ENCODE measurements at places on chromosomes 13 and 19.
A peak's percentile ranks its signal among the peaks of the same experiment; 100 is the strongest.

- DNase-seq = peak; percentile 64
These were observed 66.5 kb downstream of the DGKH start for GRCh38 chr13:42114912-42115311.

DNA sequence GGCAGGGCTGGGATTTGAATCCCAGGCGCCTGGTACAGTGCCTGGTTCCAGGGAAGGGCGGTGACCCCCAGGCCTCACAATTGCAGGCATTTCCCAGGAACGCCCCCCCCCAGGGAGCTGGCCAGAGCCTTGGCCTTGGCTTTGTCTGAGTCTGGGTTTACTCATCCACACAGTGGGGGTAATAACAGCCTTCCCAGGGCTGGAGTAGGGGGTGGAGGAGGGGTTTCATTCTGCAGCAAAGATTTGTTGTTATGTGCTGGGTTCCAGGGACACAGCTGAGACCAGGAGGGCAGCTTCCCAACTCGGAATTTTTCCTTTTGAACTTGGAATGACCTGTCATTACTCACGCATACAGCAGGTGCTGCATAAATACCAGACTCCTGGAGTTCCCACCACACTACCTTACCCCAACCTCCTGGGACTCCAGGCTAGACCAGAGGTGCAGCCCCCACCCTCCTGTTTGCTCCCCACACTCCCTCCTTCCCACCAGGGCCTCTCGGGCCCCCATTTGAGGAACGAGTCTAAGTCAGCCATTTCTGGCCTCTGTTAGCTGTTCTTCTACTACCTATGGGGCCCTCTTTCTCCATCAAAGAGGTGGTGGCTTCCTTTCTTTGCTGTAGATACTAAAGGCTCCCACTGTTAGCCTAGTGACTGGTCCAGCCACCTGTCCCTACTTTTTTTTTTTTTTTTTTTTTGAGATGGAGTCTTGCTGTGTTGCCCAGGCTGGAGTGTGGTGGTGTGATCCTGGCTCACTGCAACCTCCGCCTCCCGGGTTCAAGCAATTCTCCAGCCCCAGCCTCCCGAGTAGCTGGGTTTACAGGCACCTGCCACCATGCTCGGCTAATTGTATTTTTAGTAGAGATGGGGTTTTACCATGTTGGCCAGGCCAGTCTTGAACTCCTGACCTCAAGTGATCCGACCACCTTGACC lies 1.6 kb upstream of the ADAMTS10 start:
- no peak for DNase-seq

DNA sequence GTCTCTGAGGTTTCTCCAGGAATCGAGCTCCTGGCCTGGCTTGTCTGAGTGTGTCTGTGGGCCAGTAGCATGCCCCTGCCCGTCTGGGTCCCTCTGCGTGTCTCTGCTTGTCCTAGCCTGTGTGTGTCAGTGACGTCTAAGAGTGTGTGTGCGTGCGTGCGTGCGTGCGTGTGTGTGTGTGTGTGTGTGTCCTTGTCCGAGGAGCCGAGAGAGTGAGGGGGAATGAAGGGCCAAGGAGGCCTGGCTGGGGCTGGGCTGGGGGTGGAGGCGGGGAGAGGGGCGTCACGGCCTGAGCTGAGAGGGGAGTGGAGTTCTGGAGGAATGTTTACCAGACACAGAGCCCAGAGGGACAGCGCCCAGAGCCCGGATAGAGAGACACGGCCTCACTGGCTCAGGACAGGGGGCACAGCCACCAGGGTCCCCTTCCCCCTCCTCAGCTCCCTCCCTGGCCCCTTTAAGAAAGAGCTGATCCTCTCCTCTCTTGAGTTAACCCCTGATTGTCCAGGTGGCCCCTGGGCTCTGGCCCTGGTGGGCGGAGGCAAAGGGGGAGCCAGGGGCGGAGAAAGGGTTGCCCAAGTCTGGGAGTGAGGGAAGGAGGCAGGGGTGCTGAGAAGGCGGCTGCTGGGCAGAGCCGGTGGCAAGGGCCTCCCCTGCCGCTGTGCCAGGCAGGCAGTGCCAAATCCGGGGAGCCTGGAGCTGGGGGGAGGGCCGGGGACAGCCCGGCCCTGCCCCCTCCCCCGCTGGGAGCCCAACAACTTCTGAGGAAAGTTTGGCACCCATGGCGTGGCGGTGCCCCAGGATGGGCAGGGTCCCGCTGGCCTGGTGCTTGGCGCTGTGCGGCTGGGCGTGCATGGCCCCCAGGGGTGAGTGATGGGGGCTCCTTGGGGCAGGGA lies at the start of gene AXL:
TSS of gene AXL (plus strand) at position 609 of the 893 bp plus-strand sequence. CDS start at position 779, 170 bp downstream.
- no peak for DNase-seq

- DNase-seq = no peak
These were observed 25.1 kb upstream of the MEIS3 start for GRCh38 chr19:47444388-47444821.

GRCh38 chr13:38582133-38582532 lies 104.7 kb upstream of the FREM2 start:
- peak; percentile 18 for DNase-seq

- no peak for DNase-seq
These were observed 16.3 kb upstream of the C19orf12 start for GRCh38 chr19:29731331-29731850.

GRCh38 chr19:4495471-4495870 lies 22.8 kb downstream of the PLIN4 start:
- no peak for DNase-seq

DNA sequence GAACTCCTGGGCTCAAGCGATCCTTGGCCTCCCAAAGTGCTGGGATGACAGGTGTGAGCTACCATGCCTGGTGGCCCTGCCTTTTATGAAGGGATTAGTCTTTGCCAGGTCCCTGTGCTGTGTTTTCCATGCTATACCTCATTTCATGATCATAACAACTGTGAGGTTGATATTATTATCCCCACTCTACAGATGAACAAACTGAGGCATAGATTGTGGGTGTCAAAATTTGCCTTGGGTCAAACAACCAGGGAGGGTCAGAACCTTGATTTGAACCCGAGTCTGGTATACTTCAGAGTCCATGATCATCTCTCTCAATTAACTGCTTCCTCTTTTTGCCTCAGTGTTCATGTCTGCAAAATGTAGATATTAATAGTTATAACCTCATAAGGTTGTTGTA lies 6.9 kb downstream of the PINLYP start:
- no peak for DNase-seq

- no peak for DNase-seq
These were observed 3.3 kb downstream of the TBC1D4 start for GRCh38 chr13:75478659-75479058.

DNA sequence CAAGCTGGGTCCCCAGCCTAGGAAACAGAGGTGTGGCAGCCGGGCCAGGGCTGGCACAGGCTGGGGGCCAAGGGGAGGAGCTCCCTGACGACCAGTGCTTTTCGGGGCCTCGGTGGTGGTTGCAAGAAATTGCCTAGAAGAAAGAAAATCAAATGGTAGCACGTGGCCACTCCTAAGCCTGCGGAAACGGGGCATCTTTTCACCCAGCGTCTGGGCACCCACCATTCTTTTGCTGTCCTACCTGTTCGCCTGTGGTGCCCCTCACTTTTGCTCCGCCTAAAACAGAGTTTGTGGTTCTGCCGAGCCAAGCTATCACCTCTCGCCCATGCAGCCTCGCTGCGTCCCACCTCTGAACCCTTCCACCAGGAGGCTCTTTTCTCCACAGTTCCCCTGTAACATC lies 7.1 kb upstream of the KRTDAP start:
- no peak for DNase-seq

- no peak for DNase-seq
These were observed 4.5 kb downstream of the SPART start for GRCh38 chr13:36341718-36342117.

DNA sequence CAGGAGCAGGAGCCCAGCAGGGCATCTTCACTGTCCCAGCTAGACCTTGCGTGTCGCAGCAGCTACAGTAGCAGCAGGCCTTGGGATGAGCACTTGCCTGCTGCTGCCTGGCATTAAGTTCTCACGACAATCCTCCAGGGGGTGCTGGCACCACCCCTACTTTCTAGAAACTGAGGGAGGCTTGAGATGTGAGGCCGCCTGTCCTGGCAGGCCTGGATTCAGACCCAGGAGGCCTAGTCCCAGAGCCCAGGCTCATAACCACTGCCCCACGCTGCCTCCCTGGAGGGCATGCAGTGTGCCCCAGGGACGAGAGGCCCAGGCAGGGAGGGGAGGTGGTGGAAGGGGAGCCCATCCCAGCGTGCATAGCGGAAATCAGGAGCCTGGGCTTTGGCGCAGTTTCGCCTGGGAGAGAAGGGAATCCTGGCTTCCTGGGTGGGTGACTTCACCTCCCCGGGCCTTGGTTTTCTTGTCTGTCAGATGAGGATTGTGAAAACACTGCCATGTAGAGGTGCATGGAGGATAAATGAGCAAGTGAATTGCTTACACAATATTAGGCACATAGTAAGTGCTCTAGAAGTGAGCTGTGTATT lies 26.1 kb downstream of the PPP5C start:
- DNase-seq = no peak

DNA sequence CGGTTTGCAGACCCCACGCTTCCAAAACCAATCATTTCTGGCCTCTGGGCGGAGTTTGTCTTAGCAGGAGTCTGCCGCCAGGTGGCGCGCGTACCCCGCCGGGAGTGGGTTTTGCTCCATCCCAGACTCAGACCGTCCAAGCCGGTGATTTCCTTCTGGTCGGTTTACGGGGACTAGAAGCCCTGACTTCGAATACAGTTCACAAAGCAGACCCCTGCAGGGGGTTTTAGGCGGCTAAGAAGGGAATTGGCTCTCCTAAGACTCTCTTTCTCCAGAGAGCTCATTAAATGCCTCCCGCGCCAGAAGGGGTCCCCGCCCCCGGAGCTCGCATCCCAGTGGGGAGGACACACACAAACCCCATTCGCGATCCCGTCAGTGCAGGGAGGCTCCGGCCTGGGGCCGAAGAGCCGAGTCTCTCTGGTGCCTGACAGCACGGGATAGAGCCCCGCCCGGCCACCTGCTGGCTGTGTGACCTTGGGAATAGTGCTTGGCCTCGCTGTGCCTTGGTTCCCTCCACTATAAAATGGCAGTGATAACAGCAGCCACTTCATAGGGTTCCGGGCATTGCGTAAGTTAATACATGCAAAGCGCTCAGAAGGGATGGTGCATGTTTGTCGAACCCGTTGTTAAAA lies 8.6 kb upstream of the NUP62 start:
- no peak for DNase-seq

- no peak for DNase-seq
These were observed 139.2 kb downstream of the TNFSF13B start for GRCh38 chr13:108408672-108409071.

DNA sequence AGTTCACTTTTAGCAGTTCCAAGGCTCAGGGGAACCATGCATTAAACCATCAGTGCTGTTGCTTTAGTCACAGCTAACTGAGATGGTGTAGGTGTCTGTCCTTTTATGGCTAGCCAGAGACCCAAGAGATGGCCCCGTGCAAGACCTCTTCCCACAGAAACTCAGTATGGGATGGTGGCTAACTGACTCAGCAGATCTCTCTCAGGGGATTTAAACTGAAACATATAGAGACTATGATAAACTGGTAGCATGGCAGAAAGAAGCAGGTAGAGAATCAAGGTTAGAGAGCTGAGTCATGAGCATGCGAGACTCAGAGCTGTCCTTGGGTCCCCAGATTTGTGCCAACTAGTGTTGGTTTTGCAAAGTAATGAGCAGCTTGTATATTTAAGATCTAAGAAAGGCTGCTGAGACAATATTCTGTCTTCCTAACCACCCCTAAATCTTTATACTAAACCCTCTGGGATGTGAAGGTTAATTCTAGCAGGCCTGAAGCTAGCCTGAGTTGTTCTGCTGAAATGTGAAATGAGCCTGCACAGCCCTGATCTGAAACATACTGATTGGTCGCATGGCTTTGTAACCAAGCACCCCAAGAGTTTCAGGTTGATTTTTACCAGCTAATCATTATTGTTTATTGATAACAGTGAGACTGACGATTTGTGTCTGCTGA lies 6.5 kb upstream of the SCEL start:
- no peak for DNase-seq

DNA sequence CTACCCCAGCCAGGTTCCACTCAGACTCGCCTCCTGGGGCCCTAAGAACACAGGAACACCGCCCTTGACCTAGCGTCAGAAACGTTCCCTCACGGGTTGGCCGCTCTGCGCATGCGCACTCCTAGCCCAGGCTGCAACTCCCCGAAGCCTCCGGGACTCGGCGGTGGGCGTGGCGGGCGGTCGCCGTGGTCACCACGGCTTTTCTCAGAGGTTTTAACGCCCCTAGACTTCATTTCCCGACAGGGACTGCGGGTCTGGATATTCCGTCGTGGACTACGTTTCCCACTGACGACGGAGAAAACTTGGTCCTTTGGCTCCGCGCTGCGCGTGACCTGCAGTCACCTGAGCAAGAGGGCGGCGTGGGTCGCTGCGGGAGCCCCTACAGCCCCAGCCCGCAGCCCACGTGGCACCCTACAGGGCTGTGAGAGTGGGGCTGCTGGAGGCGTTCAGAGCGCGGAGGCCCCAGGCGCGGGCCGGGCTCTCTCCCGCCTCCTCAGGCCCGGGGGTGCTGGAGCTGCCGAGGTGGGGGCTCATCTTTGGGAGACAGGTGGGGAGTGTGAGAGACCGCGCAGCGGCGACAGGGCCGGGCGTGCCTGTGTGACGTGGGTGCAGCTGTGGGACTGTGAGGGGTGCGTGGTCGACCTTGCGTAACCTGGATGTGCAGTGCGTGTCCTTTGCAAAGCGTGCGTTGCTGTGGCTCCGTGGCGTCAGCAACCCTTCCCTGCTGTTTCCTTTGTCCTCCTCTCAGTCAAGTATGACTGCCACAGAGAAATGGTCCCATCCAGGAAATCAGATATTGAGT lies 38.0 kb upstream of the ZNF573 start:
- DNase-seq = no peak

DNA sequence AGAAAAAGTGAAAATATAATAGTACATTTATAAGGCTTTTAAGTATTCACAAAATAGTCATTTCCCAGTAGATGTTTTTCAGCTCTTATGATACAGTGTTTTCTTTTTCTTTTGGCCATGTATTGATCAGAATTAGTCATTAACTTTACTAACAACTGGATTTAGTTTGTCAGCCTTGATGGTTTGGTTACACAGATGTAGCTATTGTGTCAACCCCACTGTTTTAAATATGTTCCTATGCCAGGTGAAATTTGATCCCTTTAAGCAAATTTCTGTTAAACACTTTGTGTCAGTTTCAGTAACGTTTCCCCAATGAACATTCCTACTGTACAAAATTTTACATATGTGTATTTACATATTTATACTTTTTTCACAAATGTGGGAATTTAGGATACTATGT lies 261.5 kb upstream of the STARD13 start:
- DNase-seq = no peak

DNA sequence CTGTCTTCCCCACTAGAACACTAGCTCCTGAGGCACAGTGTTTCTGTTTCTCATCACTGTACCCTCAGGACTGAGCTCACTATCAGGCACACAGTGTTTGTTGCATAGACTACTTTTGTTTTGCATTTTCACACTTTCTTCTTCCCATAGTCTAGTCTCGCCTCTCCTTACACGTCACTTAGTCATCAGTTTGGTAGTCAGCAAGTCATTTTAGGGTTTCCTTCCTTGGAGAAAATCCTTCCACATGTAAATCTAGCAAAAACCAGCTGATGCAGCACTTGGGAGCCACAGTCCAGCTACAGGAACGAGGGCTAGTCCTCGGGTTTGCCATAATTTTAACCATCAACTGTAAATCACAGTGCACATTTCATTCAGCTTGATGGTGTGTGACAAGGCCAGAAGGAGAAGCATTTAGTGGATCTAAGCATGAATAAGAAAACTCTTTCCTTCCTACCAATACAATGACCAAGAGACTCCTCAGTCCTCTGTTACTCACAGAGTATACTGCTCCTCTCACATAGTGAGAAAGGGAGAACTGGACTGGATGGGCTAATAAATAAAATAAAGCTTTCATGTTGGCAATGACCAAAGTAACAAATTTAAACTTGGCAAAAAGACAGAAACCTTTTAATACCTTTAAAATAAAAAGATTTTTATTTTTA lies 221.0 kb downstream of the KLF12 start:
- no peak for DNase-seq

GRCh38 chr13:72645521-72645920 lies 81.9 kb downstream of the MZT1 start:
- no peak for DNase-seq

Data from LNCaP clone FGC (cell line).